ENCODE measurements at places on chromosomes 3 and 15. TPM values are rescaled to one million over a fixed set of nuclear protein-coding genes. Genes with fewer than 3 reads are reported as not detected.

Gene ANKRD63
- not detected for total RNA-seq

DNA sequence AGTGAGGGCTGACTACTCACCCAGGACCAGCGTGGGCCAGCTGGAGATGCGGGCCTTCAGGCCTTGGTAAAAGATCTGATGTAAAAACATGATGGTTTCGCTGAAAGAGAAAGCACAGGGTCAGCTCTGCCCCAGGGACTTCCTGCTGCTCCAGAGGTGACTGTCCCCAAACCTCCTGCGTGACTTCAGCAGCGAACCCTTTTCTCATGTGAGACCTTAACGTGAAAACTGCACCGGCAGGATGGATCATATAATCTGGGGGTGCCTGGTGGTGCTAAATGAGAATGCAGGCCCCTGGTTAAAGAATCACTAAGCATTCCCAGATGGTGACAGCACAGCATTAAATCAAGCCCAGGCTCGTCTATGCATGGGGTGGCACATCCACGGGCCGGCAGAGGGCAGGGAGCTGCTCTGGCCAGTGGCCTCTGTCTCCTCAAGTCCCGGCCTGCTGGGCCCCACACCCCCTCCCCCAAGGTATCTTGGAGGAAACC is 55.4 kb downstream of the RASGRF1 start:
- DNase-seq, result peak; percentile 31

Gene ITIH3
- 0.15 TPM for total RNA-seq

DNA sequence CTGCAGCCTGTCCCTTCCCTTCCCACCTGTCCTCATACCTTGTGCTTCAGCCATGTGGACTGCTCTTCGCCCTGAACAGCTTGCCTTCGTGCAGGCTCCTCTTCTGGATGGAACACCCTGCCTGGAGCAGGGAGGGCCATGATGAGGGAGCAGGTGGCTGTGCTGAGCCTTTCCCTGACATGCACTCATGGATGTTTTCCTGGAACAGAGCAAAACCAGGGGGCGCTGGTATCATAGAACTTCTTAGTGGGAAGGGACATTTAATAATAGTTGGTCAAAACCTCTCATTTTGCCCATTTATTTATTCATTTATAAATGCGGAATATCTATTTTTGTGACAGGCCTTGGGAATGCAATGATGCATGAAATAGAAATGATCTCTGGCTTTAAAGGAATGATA is 149.3 kb downstream of the CACNA1D start:
- no peak for DNase-seq

GRCh38 chr15:66847565-66847991 is 145.5 kb downstream of the SMAD6 start:
- no peak for DNase-seq

Gene CGNL1
- total RNA-seq, result 0.10 TPM

Gene GAP43
- not detected for total RNA-seq

GRCh38 chr3:181561139-181562031 is 150.3 kb upstream of the SOX2 start:
- no peak for DNase-seq

GRCh38 chr15:78402061-78402610 is 35.9 kb upstream of the IREB2 start:
- DNase-seq, result no peak

DNA sequence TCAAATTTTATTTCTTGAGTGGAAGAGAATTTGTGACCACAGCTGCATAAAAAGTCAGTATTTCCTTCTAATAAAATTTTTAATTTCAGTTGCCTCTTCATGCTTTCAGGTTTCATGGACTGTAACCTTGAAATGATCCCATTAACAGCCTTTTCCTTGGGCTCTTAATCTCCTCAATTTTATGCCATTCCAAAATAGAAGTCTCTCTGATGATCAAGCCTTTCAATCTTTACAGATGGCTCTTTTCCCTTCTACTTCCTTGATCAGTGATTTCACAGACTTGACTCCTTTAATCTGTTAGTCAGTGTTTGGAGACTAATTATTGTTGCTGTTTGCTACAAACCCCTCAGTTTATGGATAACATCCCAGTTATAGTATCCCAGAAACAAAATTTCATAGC is 11.9 kb downstream of the TSC22D2 start:
- DNase-seq, result no peak

Gene CHRNA3
- total RNA-seq, result not detected

GRCh38 chr3:16304061-16305010 is 39.3 kb downstream of the OXNAD1 start:
- no peak for DNase-seq

DNA sequence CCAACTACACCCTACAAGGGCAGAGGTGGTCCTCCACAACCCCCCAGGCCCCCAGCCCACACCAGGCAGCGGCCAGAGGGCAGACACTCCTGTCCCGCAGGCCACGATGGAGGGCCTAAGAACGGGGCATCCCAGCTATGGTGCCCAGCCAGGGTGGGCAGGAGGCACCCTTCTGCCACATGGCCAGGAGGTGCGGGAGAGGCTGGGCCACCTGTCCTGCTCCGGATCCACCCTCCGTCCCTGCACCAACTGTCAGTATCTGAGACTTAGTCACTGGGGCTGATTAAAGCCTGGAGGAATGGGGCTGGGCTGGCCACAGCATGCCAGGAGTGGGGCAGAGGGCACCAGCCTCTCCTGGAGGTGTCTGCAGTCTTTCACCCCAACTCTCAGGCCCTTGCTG is 37.9 kb downstream of the TNK2 start:
- DNase-seq, result no peak

Gene DCLK3
- total RNA-seq, result not detected

DNA sequence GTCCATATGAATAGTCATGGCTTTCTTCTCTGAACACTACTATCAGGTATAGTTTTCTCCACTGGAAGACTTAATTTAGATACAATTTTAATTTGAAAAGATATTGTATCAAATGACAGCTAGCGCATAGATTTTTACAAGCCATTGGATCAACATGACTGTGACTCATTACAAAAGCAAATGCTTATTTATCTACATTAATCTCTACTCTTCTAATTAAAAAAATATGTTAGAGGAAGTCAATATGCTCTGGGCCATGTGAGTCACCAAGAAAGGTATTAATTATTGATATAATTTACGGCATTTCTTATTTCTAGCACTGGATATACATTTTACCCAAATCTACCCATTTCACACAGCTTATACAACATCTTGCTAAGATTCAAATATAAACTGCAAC is 800.3 kb upstream of the GBE1 start:
- no peak for DNase-seq

Gene GHSR
- total RNA-seq, result not detected

DNA sequence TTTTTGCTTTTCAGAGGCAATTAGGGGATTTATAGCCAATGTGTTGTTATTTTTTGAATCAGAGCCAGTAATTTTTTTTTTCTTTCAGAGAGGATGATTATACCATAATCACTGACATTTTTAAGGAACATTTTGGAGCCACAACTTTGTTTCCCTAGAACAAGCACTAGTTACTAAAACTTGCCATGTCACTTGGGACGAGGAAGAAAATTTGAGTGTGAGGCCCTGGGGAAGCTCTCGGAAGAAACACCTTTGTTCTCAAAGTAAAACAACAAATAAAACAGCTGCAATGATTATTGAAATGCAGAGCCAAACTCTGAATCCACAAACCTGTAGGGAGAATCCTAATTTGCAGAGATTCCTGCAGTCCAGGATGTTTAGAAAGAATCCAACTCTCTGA is 69.7 kb downstream of the PDZRN3 start:
- DNase-seq, result no peak

Gene SCN11A
- total RNA-seq, result not detected

Gene FEZF2
- not detected for total RNA-seq

- DNase-seq, result no peak
Measured at GRCh38 chr3:59464187-59464586, 414.4 kb upstream of the CFAP20DC start.

Data from GM12878 (cell line).